Tongue (tissue), 3 donors: ENCODE measurements at places on chromosomes 2 and 18. TPM values are rescaled to one million over a fixed set of nuclear protein-coding genes. Genes with fewer than 3 reads are reported as not detected.
A peak's percentile ranks its signal among the peaks of the same experiment; 100 is the strongest.

GRCh38 chr2:50098242-50098641 is 933.7 kb downstream of the NRXN1 start:
- no peak for DNase-seq

GRCh38 chr2:232994446-232994845 is 18.6 kb downstream of the NGEF start:
- no peak for DNase-seq

- no peak for DNase-seq
These were observed 184.1 kb downstream of the CALCRL start for GRCh38 chr2:187263675-187264560.

- DNase-seq, result peak; percentile 92
These were observed 189.0 kb downstream of the BCL11A start for GRCh38 chr2:60364491-60364890.

DNA sequence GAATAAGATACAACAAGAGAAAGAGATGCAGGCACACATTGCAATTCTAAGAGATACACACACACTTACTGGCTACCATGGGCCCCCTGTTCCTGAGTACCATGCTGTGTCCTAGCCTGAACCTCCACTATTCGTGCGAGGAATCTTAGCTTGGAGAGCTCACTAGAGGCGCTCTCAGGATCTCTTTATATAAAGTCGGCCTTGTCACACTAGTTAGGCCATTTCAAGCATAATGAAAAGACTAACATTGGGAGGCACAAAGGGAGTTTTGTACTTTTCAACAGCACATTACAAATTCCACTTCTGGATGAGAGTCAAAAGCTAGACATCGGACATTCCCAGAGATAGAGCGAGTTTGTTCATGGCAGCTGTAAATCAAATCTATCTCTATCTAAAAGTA is 365.2 kb downstream of the DSEL start:
- DNase-seq, result peak; percentile 13

DNA sequence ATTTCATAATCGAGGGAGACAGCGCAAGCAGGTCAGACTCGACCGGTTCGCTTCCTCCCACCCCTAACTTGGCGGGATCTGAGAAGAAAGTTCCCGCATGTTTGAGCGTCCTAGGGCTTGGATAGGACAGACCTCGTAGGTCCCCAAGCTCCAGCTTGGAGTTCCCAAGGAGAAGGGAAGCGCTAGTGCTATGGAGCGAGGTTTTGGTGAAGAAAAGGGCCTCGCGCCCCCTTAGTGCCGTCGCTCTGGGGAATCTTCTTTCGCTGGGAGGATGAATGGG is 11.6 kb upstream of the SKOR2 start:
- DNase-seq, result no peak

The SCG2 gene
- total RNA-seq, result 2.4 TPM

The METAP1D gene
- total RNA-seq, result 15.1 TPM

The CDK5R2 gene
- not detected for total RNA-seq

The SERPINB10 gene
- 7.0 TPM for total RNA-seq

The ADCYAP1 gene
- 3.7 TPM for total RNA-seq
